ENCODE measurements at places on chromosomes 7 and 10.

DNA sequence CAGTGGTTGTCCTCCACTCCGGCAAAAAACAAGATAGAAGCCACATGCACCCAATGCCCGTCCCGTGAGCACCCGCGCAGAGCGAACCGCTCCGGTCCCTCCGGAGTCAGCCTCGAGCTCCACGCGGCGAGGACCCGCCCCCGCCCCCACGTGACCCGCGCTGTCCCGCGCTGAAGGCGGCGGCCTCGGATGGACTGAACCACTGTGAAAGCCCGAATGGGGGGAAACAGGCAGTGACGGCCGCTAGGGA, 766 bp upstream of the EIF3B start:
- DNase-seq = peak; percentile 88

DNA sequence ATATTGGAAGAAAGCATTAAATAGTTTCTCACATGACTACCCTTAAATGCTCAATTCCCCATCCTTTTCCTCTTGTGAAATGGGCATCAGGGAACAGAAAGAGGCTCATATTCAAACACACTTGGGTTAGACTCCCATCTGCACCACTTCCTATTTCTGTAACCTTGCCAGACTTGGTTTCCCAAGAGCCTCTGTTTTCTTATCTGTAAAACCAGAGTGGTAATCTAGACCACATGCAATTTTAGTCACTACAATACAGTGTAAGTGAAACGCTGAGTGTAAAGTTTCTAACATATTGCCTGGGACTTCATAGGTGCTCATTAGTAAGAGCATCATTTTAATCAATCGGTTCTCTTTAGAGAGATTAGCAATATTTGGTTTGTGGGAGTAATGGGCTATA, 136.3 kb downstream of the SORCS1 start:
- DNase-seq = no peak

GRCh38 chr10:117071286-117072050, 66.5 kb upstream of the SHTN1 start:
- DNase-seq = no peak

- DNase-seq = no peak
Observed at GRCh38 chr7:115221456-115221855, 299.6 kb downstream of the MDFIC start.

DNA sequence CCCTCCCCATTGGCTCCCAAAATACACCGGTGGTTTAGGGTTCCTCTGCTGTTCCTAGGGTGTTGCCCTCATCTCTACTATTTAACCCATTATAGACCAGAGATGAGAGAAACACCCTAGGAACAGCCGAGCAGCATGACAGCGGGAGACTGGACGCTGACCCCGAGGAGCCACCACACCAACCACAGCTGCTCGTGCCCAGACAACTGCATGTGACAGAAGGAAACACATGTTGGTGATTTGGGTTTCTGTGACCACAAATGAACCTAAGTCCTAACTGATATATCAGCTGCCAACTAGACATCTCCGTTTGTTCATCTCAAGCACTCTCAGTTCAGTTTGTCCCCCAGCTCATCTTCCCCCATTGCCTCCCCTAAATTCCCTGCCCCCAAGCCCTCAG, 13.4 kb downstream of the CFAP43 start:
- DNase-seq = no peak

DNA sequence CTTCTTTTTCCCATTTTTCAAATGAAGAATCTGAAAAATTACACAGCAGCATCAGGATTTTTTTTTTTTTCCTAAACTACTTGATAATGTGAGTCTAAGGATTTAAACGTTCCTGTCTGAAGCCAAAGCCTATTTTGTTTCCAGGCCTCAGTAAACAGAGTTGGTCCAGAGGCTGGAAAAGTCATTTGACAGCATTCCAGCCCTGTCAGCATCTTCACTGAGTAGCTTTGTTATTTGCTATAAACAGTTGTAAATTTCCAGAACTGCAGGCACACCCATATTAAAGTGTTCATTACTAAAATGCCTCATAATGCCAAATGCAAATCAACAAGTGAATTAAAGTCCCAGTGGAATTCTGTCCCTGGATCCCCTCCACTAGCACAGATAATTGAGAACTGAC, 35.5 kb upstream of the KMT2E start:
- no peak for DNase-seq

DNA sequence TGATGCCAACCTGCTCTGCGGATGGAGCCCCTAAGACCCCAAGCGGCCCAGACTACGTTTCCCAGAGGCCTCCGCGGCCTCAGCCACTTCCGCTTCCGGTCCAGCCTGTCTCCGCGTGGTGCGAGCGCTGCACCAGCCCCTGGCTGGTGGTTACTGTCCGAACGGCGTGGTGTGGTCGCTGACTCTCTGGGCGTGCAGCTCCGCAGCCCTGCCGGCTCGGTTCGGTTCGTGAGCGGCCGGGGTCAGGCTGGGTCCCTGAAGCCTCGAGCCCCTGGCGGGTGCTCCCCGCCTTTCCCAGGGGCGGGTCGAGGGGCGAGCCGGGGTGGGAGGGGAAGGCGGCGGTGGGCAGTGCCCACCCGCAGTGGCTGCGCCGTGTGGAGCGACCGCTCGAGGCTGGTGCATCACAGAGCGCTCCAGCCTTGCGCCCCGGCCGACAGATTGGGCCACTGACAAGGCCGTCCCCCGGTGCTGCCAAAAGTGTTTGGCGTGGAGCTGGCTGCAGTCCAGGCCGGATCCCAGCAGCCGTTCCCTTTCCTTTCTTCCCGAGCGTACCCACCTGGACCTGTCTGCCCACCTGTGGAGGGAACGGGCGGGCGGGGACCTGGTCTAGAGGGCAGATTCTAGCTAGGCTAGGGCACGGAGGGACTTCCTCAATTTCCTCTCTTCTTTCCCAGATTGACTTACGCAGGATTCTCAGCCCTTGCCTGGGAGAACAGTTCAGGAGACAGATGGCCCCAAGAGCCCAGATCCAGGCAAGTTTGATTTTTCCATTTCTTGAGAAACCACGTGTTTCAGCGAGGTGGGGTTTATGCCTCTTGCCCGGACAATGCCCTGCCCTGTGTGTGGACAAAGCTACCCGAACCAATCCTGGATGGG, at the start of gene ZNF485:
ZNF485 (plus strand) TSS at position 116 of the 876 bp plus-strand sequence; CDS start at position 729, 613 bp downstream.
- peak; percentile 62 for DNase-seq

GRCh38 chr10:33570495-33570894, 236.0 kb upstream of the NRP1 start:
- no peak for DNase-seq
